T-helper 2 cell treated with Interferon-gamma antibody and Interleukin-4, amounts not matched to agents 5 μg/mL and 100 μg/mL, for 36 hours (primary cell): ENCODE measurements at places on chromosomes 4 and X.

GRCh38 chrX:24607616-24608015 lies 39.5 kb downstream of the PCYT1B start:
- H3K27me3 ChIP-seq: no peaks in the 10 kb centered on the region
- no peak overlapping the region for H3K27ac ChIP-seq
- H3K4me3 ChIP-seq: no peak overlapping the region
- no peak for DNase-seq
- H3K36me3 ChIP-seq: no peaks in the 10 kb centered on the region

DNA sequence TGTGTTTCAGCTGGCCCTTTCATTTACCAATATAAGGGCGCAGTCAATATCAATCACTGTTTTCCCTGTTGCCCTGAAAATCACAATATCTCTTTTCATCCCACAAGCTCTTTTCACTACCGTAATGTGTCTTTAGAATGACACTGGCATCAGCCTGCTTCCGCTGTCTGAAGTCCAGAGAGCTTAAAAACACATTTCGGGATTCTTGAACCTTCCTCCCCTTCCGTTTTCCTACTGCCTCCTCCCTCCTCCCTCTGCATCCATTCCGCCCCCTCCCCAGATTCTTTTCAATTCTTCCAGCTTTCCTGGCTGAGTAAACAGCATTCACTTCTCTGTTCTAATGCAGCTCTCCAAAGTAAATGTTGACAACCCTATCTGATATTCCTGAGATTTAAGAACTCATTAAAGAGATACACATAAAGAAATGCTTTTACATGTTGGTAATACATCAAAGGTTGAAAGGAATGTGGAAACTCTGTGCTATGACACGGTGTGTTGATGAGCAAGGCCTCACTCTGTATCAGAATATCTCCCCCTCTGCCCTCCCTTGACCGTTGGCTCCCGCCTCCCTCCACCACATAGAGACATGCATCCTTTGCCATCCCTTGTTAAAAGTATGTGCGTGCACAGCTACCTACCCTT lies 83.5 kb upstream of the SPRY1 start:
- no peaks in the 10 kb centered on the region for H3K27me3 ChIP-seq
- no peak overlapping the region for H3K27ac ChIP-seq
- no peak overlapping the region for H3K4me3 ChIP-seq
- DNase-seq: no peak
- H3K36me3 ChIP-seq: peaks cover 2% of the 10 kb centered on the region
- no peaks in the 10 kb centered on the region for H3K4me1 ChIP-seq

GRCh38 chr4:17316566-17316965 lies 195.3 kb downstream of the QDPR start:
- peaks cover 5% of the 10 kb centered on the region for H3K27me3 ChIP-seq
- H3K4me3 ChIP-seq: no peak overlapping the region
- DNase-seq: no peak
- no peak overlapping the region for H3K27ac ChIP-seq

DNA sequence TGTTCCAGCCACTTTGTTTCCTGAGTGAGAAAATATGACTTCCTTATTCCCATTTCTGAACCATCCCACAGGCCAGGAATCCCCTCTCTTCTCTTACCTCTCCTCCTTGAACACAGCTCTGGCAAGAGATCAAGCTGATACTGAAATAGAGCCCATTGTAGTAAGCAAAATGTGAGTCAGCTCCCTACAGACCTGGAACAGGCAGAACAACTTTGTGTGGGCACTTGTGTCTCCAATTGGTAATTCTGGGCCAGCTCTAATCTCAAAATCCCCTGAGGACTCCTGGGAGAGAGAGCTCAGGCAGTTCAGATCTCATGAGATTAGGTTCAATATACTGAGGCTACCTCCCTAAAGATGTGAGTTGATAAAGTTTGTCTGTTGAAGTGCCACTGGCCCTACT lies 213.5 kb downstream of the GUCY2F start:
- H3K4me3 ChIP-seq: no peak overlapping the region
- H3K27me3 ChIP-seq: no peaks in the 10 kb centered on the region
- H3K27ac ChIP-seq: no peak overlapping the region
- DNase-seq: no peak
- H3K4me1 ChIP-seq: no peaks in the 10 kb centered on the region

GRCh38 chr4:100796332-100796731 lies 278.5 kb upstream of the EMCN start:
- no peaks in the 10 kb centered on the region for H3K4me1 ChIP-seq
- H3K4me3 ChIP-seq: no peak overlapping the region
- no peaks in the 10 kb centered on the region for H3K36me3 ChIP-seq
- peaks cover 4% of the 10 kb centered on the region for H3K27me3 ChIP-seq
- no peak overlapping the region for H3K27ac ChIP-seq

- DNase-seq: no peak
- H3K27ac ChIP-seq: no peak overlapping the region
- H3K4me1 ChIP-seq: peaks cover 12% of the 10 kb centered on the region
- H3K36me3 ChIP-seq: no peaks in the 10 kb centered on the region
Observed at GRCh38 chr4:788636-789297, 37.2 kb downstream of the CPLX1 start.

DNA sequence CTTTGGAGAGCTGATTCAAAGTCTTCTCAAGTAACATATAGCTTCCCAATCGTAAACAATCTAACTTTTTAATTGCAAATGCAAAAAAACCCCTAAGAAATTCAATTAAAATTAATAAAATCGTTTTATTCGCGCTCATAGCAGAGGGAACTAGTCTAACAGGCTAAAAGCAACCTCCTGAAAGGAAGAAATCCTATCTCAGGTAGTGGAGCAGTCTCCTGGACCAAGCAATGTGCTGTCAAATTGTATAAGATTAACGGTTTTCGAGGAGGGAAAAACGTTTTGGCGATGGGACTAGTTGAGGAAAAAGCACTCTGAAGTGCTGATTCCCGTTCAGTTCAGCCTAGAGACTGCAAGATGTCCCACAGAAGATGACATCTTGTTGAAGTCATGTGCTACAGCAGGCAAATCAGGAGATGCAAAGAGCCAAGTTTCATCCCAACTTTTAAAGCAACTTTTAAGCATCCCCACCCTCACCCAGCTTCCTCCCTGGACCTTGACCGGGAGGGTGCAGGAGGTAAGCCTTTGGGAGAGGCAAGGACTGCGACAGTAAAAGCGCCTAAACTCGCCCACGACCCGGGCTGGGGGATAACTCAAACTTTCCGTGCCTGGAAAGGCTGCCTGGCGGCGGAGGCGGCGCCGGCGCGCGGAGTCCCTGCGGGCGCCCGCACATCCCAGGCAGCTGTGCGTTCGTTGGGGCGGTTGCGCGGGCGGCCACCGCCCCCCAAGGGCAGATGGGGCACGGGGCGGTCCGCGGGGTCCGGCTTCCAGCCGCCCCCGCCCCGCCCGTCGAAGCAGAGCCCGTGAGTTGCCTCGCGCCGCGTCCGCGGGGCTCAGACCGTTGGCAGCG lies 784 bp downstream of the MAP7D3 start:
- H3K36me3 ChIP-seq: peaks cover 1% of the 10 kb centered on the region
- peaks cover 10% of the 10 kb centered on the region for H3K4me1 ChIP-seq
- no peaks in the 10 kb centered on the region for H3K27me3 ChIP-seq

GRCh38 chr4:26135331-26135730 lies 185.5 kb upstream of the RBPJ start:
- no peaks in the 10 kb centered on the region for H3K27me3 ChIP-seq
- no peak overlapping the region for H3K4me3 ChIP-seq
- H3K4me1 ChIP-seq: peaks cover 65% of the 10 kb centered on the region
- H3K36me3 ChIP-seq: peaks cover 36% of the 10 kb centered on the region
- H3K27ac ChIP-seq: no peak overlapping the region

DNA sequence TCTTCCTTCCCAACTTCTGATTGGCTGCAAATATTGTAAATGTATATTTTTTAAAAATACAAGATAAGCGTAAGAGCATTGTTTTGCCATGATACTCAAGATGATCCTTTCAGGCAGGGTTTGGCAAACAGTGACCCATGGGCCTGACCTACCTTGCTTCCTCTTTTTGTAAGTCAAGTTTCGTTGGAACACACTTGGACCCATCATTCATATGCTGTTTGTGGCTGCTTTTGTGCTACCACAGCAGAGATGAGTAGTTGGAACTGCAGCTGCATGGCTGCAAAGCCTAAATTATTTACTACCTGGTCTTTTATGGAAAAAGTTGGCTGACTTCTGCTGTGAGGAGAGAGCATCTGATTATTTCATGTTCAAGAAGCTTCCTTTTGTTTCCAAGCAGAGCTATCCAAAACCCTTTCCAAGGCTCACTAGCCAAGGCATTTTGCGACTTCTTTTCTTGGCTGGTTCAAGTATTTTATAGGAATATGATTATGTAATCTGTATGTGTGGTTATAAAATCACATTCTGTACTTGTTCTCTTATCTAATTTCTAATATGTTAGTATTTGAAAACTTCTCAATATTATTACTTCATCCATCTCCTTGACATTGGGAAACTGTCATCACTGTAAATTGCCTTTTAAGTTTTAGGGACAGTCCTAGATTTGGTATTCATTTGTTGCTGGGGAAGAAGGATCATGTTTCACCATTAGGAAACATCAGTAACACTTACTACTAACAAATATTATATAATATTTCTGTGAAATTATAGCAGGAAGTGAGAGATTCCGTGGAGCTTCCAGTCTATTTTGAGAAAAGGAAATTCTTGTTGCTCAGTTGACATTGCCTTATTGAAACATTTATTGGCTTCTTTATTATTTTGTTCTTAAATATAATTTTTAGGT lies 109.2 kb downstream of the ARHGAP10 start:
- H3K27ac ChIP-seq: no peak overlapping the region
- DNase-seq: no peak
- no peaks in the 10 kb centered on the region for H3K27me3 ChIP-seq
- H3K4me1 ChIP-seq: peaks cover 4% of the 10 kb centered on the region
- peaks cover 5% of the 10 kb centered on the region for H3K36me3 ChIP-seq

DNA sequence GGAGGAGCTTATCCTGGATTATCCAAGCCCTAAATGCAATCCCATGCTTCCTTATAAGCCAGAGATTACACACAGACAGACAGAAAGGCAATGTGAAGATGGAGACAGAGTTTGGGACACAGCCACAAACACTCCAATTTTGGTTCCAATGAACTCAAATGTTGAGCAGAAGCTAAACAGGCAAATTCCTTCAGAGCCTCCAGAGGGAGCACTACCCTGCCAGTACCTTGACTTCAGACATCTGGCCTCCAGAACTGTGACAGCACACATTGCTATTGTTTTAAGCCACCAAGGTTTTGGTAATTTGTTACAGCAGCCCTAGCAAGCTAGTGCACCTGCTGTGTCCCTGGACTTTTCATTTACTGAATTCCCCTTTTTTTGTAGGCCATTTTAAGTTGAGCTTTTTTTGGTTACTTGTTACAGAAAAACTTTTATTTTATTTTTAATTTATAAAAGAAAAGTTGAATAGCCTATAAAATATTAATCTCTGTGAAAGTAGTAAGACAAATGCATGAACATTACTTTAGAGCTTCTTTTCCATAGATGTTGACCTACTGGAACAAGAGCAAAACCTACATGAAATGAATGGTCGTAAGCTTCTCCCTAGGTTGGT lies 33.4 kb upstream of the SRD5A3 start:
- H3K36me3 ChIP-seq: no peaks in the 10 kb centered on the region
- no peaks in the 10 kb centered on the region for H3K4me1 ChIP-seq
- no peak overlapping the region for H3K27ac ChIP-seq
- no peaks in the 10 kb centered on the region for H3K27me3 ChIP-seq
- no peak for DNase-seq
- H3K4me3 ChIP-seq: no peak overlapping the region

DNA sequence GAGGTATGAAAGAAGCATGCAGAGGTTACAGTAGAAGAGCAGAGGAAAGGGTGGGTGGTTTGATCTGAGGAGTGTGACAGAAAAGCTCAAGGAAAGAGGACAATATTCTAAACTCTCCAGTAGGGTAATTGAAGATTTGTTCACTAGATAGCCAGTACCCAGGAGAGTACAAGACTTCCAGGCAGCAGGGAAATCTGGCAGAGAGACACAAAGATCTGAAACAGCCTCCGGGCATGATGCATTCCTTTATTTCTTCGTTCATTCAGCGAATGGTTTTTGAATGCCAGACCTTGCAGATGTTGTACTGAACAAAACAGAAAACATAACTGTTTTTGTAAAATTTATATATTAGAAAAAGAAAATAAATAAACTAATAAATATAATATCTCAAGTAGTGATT lies 766.6 kb downstream of the FAT4 start:
- H3K27me3 ChIP-seq: no peaks in the 10 kb centered on the region
- H3K27ac ChIP-seq: no peak overlapping the region
- H3K36me3 ChIP-seq: no peaks in the 10 kb centered on the region
- no peak overlapping the region for H3K4me3 ChIP-seq
- H3K4me1 ChIP-seq: no peaks in the 10 kb centered on the region

GRCh38 chrX:48782795-48783194 lies 3.6 kb upstream of the GATA1 start:
- H3K4me1 ChIP-seq: no peaks in the 10 kb centered on the region
- no peak for DNase-seq
- H3K4me3 ChIP-seq: no peak overlapping the region
- H3K27ac ChIP-seq: no peak overlapping the region
- H3K36me3 ChIP-seq: no peaks in the 10 kb centered on the region

GRCh38 chr4:81196126-81196650 lies 18.8 kb downstream of the PRKG2 start:
- H3K27ac ChIP-seq: no peak overlapping the region
- H3K4me1 ChIP-seq: no peaks in the 10 kb centered on the region
- DNase-seq: no peak
- no peak overlapping the region for H3K4me3 ChIP-seq
- no peaks in the 10 kb centered on the region for H3K27me3 ChIP-seq
- no peaks in the 10 kb centered on the region for H3K36me3 ChIP-seq

- DNase-seq: no peak
- H3K4me1 ChIP-seq: no peaks in the 10 kb centered on the region
- H3K27me3 ChIP-seq: no peaks in the 10 kb centered on the region
- H3K4me3 ChIP-seq: no peak overlapping the region
- H3K36me3 ChIP-seq: no peaks in the 10 kb centered on the region
Observed at GRCh38 chr4:182478475-182478874, 235.3 kb downstream of the TENM3 start.

DNA sequence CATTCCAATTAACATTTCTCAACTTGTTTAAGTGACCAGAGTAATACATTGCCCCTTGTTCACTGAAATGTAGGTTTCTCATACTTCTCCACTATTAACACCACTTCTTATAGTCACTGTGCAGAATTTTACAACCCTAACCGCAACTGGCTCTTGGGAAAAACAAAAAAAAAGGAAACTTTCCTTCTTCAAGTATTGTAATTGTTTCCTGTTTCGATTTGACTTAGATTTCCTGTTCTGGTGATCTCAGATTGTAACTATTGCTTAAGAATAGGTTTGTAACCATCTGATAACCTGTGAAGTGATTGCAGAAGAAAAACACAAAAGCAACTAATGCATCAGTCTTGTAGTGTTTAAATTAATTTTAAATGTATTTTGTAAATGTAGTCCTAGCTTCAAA lies 594.7 kb upstream of the GALNT7 start:
- no peak overlapping the region for H3K4me3 ChIP-seq
- no peaks in the 10 kb centered on the region for H3K36me3 ChIP-seq
- H3K4me1 ChIP-seq: peaks cover 4% of the 10 kb centered on the region
- H3K27me3 ChIP-seq: no peaks in the 10 kb centered on the region

- DNase-seq: no peak
- no peaks in the 10 kb centered on the region for H3K27me3 ChIP-seq
- peak overlapping the region; percentile 21 for H3K27ac ChIP-seq
- H3K4me3 ChIP-seq: peak overlapping the region; percentile 36
- peaks cover 27% of the 10 kb centered on the region for H3K4me1 ChIP-seq
Observed at GRCh38 chrX:148282504-148282903, 217.9 kb upstream of the AFF2 start.
